ENCODE measurements at places on chromosomes 1 and 21.

- DNase-seq: no peak
Measured at GRCh38 chr1:40820911-40821693, 37.5 kb downstream of the KCNQ4 start.

DNA sequence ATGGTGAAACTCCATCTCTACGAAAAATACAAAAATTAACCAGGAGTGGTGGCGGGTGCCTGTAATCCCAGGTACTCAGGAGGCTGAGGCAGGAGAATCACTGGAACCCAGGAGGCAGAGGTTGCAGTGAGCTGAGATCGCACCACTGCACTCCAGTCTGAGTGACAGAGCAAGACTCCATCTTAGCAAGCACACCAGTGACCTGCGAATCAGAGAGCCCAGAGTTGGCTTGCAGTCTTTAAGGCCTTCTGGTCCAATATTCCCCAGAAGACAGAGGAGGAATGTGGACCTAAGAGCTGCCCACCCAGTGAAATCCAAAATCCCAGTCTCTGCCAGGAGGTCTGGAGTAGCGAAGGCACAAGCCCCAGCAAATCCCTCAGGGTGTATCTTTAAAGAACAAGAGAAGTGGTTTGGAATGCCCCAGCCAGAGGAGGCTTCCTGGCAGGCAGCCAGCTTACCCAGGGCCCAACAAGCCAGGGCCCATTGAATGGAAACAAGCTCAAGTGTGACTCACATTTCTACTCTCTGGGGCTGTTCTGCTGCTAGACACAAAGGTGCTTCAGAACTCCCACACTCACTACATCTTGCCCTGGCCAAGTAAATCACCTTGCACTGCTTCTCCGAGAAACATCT is 23.9 kb downstream of the GPR161 start:
- DNase-seq: peak; percentile 98

DNA sequence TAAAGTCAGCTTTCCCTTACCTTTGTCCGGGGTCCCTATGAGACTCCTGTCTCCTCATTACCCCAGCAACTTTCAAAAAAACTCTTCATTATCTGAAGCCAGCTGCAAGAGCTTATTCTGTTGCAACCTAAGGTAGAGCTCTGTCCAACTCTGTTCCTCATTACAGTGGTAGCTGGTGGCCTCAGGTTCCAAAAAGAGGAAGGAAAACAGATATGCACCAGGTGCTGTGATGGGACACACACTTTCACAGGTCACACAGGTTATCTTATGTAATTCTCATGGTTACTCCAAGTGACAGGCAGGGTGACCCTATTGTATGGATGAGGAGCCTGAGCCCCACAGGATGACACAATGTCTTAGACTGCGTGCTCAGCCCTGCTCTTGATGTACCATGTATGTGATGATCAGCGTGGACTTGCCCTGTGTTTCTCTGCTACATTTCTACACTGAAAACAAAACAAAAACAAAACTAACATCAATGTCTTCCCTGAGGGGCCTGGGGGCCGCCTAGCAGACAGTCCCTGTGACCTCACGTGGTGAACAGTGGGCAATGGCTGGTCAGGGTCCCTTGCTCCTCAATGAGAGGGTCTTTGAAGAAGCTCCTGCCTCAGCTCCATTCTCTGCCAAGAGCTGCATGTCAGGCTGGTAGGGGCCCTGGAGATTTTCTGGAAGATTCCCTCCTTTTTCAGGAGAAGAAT is 9.7 kb upstream of the TENT5C start:
- DNase-seq: no peak

DNA sequence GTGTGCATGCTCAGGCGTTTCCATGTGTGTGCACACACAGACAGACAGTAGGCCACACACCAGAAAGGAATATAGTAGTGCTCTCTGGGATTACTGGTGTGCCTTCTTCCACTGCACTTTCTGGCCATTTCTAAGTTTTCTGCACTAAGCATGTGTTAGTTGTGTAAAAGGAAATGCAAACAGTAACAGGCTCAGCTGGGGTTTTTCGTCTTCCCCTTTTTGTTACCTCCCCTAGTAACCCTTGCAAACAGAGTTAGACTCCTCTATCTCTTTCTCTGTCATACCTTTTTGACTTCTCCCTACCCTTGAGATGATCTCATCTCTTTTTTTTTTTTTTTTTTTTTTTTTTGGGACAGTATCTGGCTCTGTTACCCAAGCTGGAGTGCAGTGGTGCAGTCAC is 196.3 kb downstream of the SDCCAG8 start:
- no peak for DNase-seq

GRCh38 chr1:37685722-37686121 is 6.6 kb upstream of the CDCA8 start:
- no peak for DNase-seq

DNA sequence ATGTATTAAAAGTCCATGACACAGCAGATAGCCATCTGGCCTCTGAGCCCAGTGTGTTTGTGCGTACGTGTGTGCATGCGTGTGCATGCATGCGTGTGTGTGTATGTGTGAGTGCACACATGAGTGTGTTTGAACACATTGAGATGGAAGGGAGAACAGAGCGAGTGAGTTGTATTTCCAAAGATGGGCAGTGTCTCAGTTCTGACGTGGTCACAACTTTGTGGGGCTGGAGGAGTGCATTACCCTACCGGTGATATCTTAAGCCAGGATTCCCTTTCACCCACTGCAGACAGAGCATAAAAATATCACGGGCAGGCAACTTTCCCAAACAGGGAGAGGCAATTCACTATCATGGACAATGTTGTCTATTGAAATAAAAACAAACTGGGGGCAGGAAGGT is 27.8 kb downstream of the IRF2BP2 start:
- DNase-seq: no peak

DNA sequence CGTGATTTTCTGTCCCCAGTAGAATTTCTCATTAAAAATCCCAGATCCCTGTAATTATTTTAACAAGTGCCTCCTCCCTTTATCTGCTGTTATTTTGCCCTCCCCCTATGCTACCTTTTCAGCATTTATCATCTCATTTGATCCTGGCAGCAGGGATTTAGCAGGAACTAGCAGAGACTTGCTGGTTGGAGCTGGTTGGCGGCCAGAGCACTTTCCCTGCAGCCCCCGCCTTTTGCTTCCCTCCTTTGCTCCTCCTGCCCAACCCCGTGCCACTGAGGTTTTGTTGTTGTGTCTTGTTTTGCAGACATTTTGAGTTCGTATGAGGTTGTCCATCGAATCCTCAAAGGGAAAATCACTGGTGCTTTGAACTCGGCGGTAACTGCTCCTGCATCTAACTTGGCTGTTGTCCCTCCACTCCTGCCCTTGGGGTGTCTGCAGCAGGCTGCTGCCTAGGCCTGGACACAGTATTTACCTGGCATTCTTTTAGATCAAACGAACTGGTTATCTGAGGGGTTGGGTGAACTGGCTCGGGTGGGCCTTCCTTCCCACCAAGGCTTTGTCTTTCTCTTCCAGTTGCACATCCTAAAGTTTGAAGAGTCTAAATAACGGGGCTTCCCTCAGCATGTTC is 11.2 kb downstream of the UBE2Q1 start:
- no peak for DNase-seq

DNA sequence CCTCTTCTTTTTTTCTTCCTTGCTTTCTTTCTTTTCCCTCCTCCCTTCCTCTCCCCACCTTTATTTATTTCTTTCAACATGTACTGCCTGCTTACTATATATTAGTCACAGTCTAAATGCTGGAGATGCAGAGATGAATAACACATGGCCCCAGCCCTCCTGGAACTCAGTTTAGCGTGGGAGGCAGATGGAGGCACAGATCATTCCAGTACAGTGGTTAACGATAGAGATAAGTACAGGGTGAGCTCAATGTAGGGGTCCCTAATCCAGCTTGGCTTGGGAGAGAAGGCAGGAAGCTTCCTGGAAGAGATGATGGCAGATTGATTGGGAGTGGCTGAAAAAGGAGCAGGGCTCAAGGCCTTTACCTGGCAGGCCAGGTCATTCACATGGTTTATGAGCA is 55.6 kb upstream of the PPP2R5A start:
- no peak for DNase-seq

DNA sequence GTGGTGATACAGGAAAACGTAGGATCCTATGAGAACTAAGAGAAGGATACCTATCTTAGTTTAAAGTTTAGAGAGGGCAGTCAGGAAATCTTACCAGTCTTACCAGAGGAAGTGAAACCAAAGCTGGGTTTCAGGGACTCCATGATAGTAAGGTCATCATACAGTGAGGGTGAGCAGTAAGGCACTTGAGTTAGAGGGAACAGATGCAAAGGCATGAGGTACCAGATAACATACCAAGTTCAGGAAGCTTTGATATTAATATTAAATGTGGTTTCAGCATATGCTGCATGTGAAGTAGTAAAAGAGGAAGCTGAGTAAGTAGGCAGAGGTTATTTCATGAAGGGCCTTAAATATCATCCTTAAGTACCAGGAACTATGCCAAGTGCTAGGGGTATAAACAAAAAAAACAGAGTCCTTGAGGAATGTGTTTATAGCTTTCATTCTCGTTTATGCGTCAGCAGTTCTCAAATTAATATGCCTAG is 16.9 kb downstream of the ATG4C start:
- peak; percentile 2 for DNase-seq

DNA sequence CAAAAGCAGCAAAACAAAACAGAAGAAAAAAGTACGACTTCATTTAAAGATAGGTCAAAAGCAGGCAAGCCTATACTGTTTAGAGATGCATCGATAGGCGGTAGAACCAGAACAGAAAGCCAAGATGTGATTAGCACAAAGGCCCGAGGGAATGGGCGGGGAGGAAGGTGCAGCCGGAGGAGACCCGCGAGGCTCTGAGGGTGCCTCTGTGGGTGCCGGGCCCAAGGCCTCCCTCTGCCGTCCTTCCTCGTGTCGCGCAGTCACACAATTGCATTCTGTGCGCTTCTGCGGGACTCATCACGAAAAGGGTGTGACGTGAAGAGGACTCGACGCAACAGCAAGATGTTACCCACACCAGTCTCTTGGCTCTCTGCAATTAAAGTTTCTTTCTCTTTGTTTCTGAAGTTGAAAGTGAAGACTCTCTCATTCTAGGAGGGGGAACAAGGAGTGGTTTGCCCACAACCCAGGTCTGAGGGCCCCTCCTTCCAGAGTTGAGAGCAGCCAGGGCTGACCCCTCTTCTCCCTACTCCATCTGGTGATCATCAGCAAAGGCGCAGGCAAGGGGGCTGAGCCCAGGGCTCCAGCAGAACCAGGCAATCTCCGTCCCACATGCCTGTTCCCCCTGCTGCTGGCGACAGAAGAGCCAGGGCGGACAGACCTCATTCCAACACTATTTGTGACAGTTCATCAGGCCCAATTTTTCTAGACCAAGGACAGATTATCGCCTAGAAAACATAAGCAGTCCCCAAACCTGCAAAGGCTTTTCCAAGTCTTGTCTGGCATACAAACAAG is 41.0 kb downstream of the NPHP4 start:
- no peak for DNase-seq

DNA sequence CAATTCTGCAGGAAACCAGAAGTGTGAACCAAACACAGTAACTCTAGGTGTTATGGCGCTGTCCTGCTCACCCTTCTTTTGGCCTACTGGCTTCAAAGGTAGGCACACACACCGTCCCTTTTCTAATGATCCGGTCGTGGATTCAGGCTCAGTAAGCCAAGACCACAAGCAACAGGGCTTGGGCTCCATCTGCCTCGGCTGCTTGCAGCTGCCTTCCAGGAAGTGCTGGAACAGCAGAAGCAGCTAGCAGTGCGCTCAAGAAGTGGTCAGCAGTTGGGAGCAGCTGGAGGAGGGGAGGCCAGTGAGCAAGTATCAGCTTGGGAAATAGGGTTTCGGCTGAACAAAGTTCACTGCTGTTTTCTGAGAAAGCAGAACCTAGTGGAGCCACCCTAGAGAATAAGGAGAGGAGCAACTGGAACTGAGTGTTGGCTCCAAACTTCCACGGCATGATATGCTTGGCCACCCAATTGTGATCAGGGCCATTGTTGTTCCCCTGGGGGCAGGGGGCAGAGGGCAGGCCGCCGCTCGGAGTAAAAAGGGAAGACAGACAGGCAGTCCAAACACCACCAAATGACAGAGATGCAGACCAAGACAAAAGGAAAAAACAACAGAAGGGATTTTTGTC is 173.4 kb downstream of the TOMM20 start:
- DNase-seq: no peak

DNA sequence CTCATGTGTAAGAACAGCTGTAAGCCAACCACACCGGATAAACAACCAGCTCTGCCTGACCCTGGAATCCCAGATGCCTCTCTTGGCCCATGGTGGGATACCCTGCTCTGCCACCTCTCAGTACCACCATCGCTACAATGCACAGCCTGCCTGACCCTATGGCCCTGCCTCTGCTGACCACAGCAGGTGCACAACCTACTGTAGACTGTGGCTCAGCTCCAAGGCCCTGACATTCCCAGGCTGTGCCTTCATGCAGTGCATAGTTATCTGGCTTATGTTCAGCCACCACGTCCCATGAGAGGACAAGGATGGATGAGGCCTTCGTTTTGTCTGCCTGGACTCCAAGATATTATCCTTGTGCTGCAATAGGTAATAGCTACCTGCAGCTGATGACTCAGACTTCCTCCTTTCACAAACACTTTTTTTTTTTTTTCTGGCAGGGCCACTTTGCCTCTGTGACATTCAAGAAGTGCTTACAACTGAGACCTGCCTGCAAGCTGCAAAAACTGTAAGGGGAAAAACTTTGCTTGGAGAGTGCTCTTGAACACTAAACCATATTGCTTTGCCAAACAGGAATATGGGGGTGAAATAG is 177.7 kb downstream of the URB2 start:
- DNase-seq: peak; percentile 13

- no peak for DNase-seq
Measured at GRCh38 chr1:180252638-180253536, 22.8 kb downstream of the LHX4 start.

DNA sequence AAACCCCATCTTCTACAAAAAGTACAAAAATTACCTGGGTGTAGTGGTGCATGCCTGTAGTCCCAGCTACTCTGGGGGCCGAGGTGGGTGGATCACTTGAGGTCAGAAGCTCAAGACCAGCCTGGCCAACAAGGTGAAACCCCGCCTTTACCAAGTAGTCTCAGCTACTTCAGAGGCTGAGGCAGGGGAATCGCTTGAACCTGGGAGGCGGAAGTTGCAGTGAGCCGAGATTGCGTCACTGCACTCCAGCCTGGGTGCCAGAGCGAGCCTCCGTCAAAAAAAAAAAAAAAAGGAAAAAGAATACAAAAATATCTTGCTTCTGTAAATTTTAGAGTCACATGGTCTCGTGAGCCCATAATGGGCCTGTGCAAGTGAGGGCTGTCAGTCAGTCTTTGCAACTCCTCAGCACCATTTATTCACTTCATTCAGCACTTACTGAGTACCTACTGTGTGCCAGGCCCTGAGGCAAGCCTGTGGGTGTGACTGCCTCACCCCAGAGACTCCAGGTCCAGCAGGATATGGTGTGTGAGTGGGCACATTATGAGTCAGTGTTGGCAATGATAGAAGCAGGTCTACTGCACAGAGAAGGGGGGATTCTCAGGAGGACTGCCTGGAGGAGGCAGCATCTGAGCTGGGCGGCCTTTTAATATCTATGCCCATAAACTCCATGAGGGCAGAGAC is 46.8 kb upstream of the TARDBP start:
- no peak for DNase-seq

GRCh38 chr1:106465666-106466065 is 590.8 kb upstream of the PRMT6 start:
- peak; percentile 60 for DNase-seq

- no peak for DNase-seq
Measured at GRCh38 chr1:235113183-235113917, 15.3 kb downstream of the TOMM20 start.

All from foreskin keratinocyte (primary cell).